Progenitor cell of endocrine pancreas (in vitro differentiated cells): ENCODE measurements at places on chromosomes 16 and 17. TPM values are rescaled to one million over a fixed set of nuclear protein-coding genes. Genes with fewer than 3 reads are reported as not detected.

The NLK gene
- total RNA-seq: 37.8 and 38.9 TPM in 2 replicates

The ARL4D gene
- 4.9 and 5.9 TPM in 2 replicates for total RNA-seq

The KRTAP16-1 gene
- not detected in 2 replicates for total RNA-seq

The CRAMP1 gene
- total RNA-seq: 58.3 and 61.3 TPM in 2 replicates

The KRTAP4-3 gene
- not detected in 2 replicates for total RNA-seq

The ACSM2A gene
- not detected in 2 replicates for total RNA-seq

The GP1BA gene
- total RNA-seq: not detected in 2 replicates

The KRTAP2-1 gene
- not detected in 2 replicates for total RNA-seq

The FOXN1 gene
- total RNA-seq: 0.07 TPM in 1 of 2 replicates, not detected in the other

The CDH13 gene
- total RNA-seq: 0.07 and 0.38 TPM in 2 replicates

The RNF112 gene
- total RNA-seq: 1.1 and 1.3 TPM in 2 replicates

The CCDC154 gene
- 4.8 and 5.7 TPM in 2 replicates for total RNA-seq

The CWC25 gene
- 17.1 and 19.9 TPM in 2 replicates for total RNA-seq

DNA sequence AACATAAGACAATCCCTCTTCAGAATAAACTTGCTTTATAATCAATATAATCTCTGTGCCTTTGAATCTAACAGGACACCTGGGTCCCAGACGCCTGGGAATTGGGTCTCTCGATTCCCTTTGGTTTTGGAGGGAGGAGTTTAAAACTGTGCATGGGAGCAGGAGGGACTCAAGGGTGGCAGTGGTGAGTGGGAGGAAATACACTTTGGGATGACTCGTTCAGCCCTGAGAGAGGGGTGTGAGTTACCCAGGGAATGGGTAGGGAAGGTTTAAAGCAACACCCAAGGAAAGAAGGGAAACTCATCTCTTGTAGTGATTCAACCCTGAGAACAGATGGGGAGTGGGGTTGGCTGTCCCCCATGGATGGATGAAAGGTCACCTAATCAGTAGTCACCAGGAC lies 1.6 kb downstream of the RANGRF start:
- no peak for DNase-seq

- DNase-seq: no peak
These were observed 4.4 kb downstream of the TAOK2 start for GRCh38 chr16:29978081-29978480.

DNA sequence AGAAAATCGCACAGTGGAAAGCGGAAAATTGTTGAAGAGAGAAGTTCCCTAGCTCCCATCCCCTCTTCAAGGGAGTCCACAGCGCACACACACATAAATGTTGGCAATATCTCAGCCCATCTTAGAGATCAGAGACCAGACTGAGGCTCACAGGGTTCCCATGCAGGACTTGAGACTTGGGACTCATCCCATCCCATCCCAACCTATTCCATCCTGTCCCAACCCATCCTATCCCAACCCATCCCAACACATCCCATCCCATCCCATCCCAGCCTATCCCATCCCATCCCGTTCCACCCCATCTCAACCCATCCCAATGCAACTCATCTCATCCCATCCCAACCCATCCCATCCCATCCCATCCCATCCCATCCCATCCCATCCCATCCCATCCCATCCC lies 29.6 kb downstream of the GSG1L start:
- no peak for DNase-seq

DNA sequence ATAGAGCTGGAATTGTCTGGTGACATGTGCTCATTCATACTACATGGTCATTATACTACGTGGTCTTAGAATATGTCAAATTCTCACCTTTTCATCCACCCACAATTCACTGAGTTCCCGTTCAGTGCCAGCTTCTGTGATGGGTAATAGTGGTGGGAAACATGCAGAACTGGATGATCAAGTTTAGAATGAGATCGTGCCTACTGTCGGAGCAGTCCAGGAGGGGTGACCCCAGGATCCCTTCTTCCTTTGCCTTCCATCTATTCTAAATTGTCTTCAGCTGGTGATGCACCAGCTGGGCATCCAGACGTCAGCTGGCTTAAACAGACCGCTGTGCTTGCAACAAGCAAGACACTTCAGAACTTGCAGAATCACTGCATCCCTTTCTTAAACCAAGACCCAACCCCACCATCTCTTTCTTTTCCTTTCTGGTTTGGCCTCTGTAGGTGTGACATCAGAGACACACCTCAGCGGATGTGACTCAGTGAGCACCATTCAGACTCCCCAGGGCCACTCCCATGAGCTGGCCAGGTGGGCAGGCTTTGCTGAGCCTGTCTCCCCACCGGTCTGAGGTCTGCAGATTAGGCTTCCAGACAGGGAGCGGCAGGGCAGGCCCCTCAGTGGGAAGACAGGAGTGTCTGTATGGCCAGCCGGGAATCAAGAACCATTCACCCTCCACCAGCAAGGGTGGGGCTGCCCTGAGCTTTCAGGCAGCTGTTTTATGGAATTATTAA lies 18.1 kb downstream of the C17orf100 start:
- no peak for DNase-seq

- no peak for DNase-seq
These were observed 35.1 kb downstream of the MARF1 start for GRCh38 chr16:15607700-15608396.

DNA sequence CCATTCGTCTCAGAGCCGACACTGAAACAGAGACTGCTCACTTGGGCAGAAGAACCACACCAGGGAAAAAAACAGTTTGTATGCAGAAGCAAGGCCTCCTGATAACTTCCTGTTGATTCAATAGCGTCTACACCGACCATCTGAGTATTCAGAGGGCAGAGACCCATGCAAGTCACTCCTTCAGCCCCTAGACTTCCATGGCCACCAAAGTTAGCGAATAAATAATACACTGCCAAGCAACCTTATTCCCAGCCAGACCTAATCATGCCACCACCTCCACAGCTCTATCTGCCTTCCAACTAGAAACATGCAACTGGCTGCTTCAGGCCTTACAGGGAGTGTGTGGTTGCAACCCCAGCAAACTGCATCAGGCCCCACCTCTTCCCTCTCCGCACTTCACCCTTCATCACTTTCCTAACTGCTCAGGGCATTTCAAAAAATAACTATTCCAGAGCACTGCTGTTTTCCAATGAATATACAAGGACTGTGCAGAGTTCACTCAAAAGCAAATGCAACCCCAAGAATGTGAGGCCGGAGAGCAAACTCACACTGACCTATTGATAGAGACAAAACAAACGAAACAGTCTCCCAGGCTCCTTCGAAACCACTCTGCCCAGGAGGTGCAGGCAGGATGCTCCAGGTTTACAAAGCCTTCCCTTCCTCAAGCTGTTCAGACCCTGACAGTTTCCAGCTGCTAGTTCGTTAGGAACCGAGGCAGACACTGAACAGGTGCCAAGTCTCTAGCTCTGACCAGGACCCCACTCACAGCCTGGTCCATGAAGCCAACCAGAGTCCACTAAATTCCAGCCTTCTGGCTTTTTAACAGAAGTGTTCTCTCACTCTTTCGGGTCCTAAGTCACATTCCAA lies 3.6 kb downstream of the USP7 start:
- DNase-seq: no peak

- no peak for DNase-seq
These were observed 48.8 kb upstream of the SDK2 start for GRCh38 chr17:73693071-73693470.

- DNase-seq: no peak
These were observed 205.6 kb downstream of the RPTOR start for GRCh38 chr17:80750263-80750662.

DNA sequence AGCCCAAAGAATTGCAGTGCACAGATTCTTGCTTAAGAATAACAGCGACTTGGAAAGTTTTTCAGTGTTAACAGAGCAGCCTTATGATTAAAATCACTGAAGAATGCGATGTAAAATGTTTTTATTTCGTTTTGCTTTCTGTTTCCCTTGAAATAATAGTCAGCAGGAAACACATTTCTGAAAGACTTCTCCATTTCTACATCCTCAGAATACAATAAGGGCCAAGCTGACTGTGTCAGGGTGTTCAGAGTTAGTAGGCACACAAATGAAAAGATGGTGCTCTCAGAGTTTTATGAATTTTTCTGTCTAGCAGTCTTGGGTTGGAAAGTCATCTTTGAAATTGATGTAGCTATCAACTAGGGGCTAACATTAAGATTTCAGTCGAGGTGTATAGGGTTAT lies 582.9 kb upstream of the RBFOX1 start:
- DNase-seq: no peak

DNA sequence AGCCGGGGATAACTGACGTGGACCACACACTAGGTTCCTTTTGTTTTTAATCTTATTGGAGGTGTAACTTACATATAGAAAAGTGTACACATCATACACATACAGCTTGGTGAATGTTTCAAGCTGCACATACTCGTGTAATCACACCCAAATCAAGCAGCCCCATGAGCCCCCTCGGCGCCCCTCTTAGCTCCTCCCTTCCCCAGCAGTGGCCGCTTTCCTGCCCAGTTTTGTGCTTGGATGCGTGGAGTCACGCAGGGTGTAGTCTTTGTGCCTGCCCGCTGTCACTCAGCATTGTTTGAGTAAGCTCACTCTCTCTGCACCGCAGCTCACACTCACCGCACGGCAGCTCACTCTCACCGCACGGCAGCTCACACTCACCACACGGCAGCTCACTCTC lies 151.7 kb upstream of the CHMP6 start:
- no peak for DNase-seq

DNA sequence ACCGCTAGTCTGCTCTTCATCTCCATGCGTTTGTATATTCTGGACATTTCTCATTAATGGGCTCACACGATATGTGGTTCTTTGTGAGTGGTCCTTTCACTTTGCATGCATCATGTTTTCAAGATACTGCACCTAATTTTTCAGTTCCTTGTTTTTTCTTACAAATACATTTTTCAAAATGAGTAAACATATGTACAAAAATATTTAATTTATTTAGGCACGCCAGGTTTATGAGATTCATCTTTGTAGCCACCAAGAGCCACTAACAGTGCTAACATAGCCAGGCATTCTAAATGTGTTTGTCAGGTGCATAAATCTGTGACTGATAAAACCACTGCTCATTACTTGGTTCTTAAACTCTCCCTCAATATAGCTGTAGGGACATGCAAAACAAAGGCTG lies 375.3 kb downstream of the WWOX start:
- no peak for DNase-seq

- peak; percentile 80 for DNase-seq
These were observed at the start of gene WDR81 for GRCh38 chr17:1724351-1724868. TSS of gene WDR81 (plus strand) at chr17:1724704. CDS start at chr17:1724960, 256 bp downstream.

- DNase-seq: no peak
These were observed 2.3 kb downstream of the NUDT16L1 start for GRCh38 chr16:4695473-4696171.

GRCh38 chr16:49150341-49150740 lies 131.3 kb downstream of the CBLN1 start:
- no peak for DNase-seq

GRCh38 chr17:4005296-4006164 lies 41.3 kb upstream of the ATP2A3 start:
- DNase-seq: no peak

DNA sequence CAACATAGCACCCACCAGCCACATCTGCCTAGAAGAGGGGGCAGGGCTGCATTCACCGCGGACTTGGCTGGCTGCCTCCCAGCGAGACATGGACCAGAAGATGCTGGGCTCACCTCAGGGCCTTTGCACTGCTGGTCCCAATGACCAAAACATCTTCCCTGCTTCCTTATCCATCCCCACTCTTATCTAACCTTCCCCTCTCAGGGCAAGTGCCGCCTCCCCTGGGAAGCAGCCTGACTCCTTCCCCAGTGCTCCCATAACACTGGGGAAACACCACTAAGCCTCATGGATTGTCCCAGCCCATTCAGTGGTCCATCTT lies 5.7 kb downstream of the TMC6 start:
- no peak for DNase-seq

DNA sequence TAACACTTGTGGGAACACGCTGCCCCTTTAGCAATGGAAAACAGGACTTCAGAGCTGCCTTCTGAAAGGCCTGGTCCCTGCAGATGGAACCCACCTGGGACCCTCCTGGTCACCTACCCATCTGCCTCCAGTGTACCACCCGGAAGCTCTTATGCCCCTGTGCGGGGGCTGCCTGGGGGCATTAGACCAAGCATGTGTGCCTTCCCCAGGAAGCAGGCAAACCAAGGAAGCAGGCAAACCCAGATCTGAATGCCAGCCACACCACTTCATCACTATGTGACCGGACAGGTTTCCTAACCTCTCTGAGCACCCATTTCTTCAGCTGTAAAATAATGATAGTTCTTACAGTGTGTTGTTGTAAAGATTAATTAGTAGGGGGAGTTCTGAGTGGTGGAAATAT lies 20.8 kb upstream of the LRRC37A3 start:
- DNase-seq: no peak

GRCh38 chr17:39376434-39376833 lies 25.0 kb downstream of the FBXL20 start:
- no peak for DNase-seq

GRCh38 chr16:11563493-11564040 lies 23.2 kb downstream of the LITAF start:
- DNase-seq: no peak

DNA sequence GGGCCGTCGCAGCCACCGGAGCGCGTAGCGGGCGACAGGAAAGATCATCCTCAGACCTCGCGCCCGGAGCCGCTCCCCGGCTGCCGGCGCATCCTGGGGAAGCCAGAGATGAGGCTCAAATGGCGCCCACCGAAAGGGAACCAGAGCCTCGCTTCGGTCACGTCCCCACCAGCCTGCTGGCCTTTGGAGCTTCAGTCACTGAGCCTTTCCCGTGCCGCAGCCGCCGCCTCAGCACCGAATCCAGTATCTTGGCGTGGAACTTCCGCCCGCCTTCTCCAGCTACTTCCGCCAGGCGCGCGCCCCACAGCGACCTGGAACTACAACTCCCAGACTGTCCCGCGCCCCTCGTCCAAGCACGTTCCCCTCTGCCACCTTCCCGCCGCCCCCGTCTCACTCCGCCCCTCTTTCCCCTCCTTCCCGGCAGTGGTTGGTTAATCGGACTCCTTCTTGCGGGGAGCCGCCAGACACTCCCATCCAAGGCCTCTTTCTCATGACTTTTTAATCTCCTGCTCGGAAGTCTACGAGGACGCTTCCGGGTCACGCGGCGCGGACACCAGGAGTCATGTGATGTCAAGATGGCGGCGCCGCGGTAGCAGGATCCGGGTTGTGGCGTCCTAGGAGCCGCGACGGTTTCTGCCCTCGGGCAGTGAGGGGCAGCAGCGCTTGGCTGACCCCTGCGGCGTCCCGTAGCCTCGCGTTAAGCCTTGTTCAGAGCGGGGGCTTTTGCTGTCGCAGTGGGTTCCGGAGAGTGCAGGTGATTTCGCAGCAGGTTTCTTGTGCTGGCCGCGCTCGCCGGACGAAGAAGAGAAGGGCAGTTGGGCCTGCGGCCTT lies at the start of the genes SMCR8 and TOP3A:
Gene SMCR8, plus strand, starts transcription at position 563 of the 831 bp plus-strand sequence. CDS start 497 bp downstream, outside the sequence.
Gene TOP3A, minus strand, starts transcription at position 264 of the 831 bp plus-strand sequence. Its CDS starts 216 bp downstream, at position 48.
- peak; percentile 87 for DNase-seq

GRCh38 chr17:42133461-42134041 lies 10.9 kb downstream of the HSPB9 start:
- no peak for DNase-seq

GRCh38 chr17:57636985-57637665 lies 108.0 kb downstream of the CCDC182 start:
- no peak for DNase-seq

GRCh38 chr16:50839356-50839755 lies 97.5 kb downstream of the CYLD start:
- no peak for DNase-seq

- DNase-seq: no peak
These were observed 343.3 kb downstream of the SLC39A11 start for GRCh38 chr17:72749119-72749572.

- no peak for DNase-seq
These were observed 13.3 kb upstream of the RFWD3 start for GRCh38 chr16:74679983-74680382.

GRCh38 chr17:49993423-49994060 lies 1.5 kb downstream of the DLX3 start:
- peak; percentile 37 for DNase-seq

- DNase-seq: no peak
These were observed 96.8 kb downstream of the BRIP1 start for GRCh38 chr17:61766520-61766919.

GRCh38 chr16:85138825-85139627 lies 26.8 kb upstream of the CIBAR2 start:
- no peak for DNase-seq
